SHP77 treated with DMSO at 0.1 percent for 48 hours (cell line): ENCODE measurements at places on chromosomes 1 and 21.
A peak's percentile ranks its signal among the peaks of the same experiment; 100 is the strongest.

- peak; percentile 82 for DNase-seq
Measured at GRCh38 chr1:223683586-223684487, 18.3 kb upstream of the CAPN8 start.

DNA sequence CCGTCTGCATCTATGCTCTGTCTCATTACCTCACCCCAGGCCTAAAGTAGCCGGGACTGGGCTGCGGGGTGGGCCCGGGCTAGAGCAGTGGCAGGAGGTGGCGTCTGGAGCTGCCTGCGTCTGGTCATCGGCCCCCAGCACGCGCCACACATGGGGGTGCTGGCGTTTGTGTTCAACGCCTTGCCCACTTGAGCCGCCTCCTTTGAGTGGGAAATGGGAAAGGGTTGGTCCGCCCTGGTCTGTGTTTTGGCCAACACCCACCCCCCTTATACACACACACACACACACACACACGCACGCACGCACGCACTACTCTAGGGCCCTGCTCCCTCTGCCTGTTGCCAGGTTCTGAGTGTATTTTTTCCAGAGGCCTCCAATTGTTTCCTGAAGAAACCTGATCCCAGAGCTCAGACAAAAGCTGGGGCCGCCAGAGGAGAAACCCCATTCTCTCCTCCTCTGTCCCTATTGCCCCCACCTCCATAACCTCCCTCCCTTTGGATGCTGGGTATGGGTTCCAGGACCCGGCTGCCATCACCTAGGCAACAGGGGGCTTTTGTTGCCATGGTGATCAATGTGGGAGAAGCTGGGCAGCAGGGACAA is 10.1 kb downstream of the VANGL2 start:
- no peak for DNase-seq

DNA sequence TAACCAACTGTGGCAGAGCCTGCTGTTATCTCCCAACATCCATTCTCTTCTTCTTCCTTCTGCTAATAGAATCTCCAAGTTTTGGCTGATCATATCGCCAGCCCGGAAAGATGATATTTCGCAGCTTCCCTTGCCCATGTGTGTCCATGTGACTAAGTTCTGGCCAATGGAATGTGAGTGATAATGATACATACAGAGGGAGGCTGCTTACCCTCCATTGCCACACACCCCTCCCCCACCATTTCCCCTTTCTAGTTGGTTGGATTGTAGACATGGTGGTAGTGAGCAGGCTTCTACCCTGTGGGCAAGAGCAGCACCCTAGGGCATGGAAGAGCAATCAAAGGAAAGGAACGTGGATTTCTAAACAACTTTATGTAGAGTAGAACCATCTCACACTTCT is 48.8 kb downstream of the SLC9C2 start:
- no peak for DNase-seq

GRCh38 chr1:109630898-109631512 is 11.4 kb downstream of the AMPD2 start:
- no peak for DNase-seq

DNA sequence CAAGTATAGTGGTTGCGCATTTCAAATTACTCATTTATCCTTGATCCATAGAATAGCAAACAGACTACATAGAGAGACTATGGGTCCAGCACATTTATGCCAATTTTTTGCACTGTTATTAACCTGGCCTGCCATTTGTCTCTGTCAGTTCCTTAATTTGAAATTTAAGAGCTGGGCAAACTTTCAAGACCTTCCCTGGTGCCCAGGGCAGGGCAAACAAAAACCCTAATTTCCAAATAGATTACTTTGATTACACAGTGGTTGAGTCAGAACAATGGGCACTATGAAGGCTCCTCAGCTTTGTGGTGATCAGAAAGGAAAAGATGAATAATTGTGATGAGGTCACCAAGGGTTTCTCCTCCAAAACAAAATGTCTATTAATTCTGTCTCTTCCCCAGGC is 80.6 kb downstream of the TNFSF18 start:
- no peak for DNase-seq

DNA sequence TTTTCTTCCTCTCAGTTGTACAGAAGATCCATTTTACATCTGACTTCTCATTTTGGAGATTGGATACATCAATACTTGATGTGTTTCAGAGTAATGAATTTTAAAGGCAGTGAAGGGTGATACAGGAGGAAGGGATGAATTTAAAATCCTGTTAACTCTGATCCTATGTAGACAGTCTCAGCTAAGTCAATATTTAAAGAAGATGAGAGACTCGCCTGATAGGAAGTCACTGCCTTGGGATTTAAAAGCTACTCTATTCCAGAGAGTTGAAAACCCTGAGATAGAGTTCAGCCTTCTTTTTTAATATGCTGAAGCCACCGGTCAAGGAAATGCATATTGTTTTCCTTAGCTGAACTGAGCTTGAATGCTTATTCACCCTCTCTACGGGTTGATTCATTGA is 42.7 kb downstream of the HUNK start:
- no peak for DNase-seq

DNA sequence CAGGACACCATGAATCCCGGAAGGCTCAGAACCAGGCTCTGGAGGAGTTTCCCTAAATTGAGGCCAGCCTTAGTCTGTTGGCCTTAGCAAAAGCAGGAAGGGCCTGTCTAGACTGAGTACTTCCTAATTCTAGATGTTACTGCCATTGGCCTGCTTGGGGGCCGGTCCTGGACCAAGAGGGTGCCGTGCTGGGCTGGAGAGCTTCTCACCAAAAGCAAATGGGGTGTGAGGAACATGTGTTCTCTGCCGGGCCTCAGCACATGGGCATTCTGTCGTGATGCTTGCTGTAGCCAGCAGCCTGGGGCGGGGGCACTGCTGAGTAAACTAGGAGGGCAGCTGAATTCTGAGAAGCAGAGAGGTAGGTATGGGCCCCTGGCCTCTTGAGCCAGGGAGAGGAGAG is 35.7 kb upstream of the MAN1C1 start:
- no peak for DNase-seq

- DNase-seq, result no peak
Measured at GRCh38 chr1:217982331-217983050, 302.6 kb upstream of the RRP15 start.

- peak; percentile 70 for DNase-seq
Measured at GRCh38 chr1:67561704-67562113, 123.3 kb upstream of the GADD45A start.

- DNase-seq, result no peak
Measured at GRCh38 chr1:233614743-233615521, 1.0 kb downstream of the KCNK1 start.

GRCh38 chr21:35428489-35428888 is 379.4 kb upstream of the RUNX1 start:
- DNase-seq, result no peak

DNA sequence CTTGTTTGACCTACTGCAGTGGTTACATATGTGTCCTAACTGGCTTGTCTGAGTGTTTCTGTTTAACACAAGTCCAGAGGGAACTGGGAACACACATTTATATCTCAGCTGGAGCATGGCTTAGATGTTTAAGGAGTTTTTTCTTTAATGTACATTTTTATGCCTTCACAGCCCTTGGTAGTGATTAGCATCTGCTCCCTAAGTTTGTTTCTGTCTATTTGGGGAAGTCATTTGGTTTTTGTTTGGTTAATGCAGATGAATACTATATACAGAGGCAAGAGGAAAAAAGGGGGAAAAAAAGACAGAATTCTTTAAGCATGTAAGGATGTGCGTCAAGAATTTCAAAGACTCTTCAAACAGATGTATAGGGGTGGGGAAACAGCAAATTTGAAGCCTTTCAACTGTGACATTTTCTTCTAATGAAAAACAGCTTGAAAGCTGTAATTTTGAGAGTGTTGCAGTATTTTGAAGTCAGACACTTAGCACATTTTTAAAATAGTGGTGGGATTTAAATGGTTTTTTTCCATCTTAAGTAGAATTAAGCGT is 15.4 kb downstream of the MACO1 start:
- no peak for DNase-seq

GRCh38 chr1:168960595-168960994 is 145.9 kb upstream of the ATP1B1 start:
- DNase-seq, result no peak

DNA sequence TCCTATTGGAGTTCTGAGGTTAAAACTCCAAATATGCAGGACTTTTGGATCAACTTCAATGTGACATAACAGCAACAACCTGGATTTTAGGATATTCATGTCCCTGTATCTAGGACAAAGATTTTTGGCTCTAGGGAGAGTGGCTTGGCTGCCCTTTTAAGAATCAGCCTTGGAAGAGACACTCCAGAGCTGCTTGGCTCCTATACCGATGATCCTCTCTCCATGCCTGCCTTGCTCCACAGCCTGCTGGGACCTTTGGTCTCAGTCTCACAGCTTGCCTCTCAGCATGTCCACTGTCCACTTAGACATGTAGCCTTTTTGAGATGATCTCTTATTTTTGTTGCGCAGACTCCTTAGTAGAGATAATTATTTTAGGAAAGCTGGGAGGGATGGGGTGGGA is 4.5 kb upstream of the FCMR start:
- no peak for DNase-seq

GRCh38 chr1:202662081-202662480 is 48.2 kb downstream of the SYT2 start:
- DNase-seq, result no peak

DNA sequence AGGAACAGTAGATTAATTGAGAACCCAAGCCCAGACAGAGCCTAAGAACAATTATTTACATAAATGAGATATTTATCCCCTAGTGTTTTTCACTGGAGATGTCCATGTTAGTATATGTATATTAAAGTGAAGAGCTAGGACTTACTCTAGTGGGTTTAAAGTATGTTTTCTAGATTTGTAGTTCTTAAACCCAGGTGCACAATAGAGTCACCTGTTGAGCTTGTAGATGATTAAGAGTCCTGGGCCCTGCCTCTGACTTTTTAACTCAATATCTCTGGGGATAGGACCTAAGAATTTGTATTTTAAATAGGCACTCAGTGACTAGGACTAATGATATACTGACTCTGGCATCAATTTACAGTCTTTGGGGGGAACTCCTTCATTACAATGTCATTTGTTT is 112.8 kb downstream of the DNAH14 start:
- no peak for DNase-seq

DNA sequence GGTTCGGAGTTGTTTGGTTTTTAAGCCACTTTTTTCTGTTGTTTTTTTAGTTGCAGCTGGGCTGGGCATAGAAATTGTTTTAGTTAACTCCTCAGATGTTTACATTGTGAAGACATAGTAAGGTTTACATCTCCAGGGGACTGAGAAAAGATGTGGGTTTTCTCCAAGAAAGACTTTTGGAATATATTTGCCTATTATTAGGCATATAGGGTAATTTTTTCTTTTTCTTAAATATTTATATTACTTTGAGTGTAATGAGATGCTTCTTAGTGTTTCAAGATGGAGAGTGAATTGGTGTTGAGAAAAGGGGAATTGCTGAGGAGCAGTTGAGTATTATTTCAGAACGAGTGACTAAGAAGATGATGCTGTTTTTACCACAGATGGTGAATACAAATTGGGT is 26.6 kb upstream of the PIGK start:
- no peak for DNase-seq

DNA sequence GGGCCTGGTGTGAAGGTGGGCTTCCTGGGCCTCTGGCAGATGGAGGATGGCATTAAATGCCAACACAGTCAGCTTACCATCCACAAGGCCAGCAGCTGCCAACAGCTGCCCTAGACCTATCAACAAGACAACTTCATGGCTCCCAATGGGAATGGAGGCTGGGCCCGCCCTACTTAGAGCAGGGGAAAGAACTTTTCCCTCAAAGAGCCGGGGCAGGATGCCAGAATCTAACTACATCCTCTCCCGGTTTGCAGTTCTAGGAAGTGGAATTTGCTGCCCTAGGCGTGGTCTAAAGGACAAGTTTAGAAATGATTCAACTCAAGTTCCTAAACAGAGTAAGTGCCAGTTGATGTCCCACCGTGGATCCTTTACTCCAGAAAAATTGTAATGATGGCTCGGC is 13.1 kb downstream of the ICMT start:
- no peak for DNase-seq

GRCh38 chr21:45542242-45542666 is at the start of gene SLC19A1:
Gene SLC19A1, minus strand, starts transcription at chr21:45542440. Its CDS starts 4,481 bp downstream, at chr21:45537959.
- DNase-seq, result no peak

GRCh38 chr1:7187112-7187493 is 401.8 kb downstream of the CAMTA1 start:
- no peak for DNase-seq

- no peak for DNase-seq
Measured at GRCh38 chr1:100750005-100750885, 30.7 kb downstream of the VCAM1 start.

GRCh38 chr1:51960262-51960661 is 30.2 kb downstream of the RAB3B start:
- no peak for DNase-seq

GRCh38 chr1:225876900-225877510 is 5.2 kb downstream of the TMEM63A start:
- DNase-seq, result no peak

GRCh38 chr1:156885314-156885713 is 8.2 kb upstream of the PEAR1 start:
- no peak for DNase-seq

DNA sequence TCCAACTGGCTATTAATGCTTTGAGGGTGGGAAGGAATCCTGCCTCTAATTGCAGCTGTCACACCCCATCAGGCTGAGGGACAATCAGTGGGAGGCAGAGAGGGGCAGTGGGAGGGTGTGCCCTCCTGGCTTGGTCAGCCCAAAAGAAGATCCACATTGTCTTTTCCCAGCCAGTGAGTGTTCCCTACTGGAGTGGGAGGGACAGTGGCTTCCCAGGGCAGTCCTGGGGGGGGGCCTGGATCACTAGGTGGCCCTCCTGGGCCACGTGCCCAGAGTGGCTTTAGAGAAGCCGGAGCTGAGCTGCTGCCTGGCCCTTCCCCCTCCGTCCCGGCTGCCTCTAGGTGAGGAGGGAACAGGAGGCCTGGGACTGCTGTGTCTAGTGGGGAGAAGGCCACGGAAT is 14.0 kb downstream of the INKA2 start:
- DNase-seq, result no peak

DNA sequence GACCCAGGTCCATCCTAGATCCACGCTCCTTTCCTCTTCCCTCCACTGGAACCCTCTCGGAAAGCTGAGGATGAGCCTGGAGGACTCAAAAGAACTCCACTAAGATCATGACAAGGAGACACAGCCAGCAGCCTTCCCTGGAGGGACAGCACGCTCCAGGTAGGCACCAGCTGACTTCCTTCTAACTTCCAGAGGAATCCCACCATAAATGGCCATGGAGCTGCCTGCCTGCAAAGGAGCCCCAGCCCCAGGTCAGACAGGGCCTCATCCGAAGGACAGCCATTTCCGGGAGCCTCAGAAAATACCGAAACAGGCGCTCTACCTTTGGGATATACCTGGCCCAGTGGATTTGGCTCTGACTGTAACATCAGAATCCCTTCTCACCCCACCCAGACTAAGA is 4.1 kb downstream of the SH3BP5L start:
- no peak for DNase-seq

- peak; percentile 72 for DNase-seq
Measured at GRCh38 chr1:25676488-25676887, 59.9 kb downstream of the MAN1C1 start.

- DNase-seq, result no peak
Measured at GRCh38 chr1:151061704-151062103, 1.5 kb downstream of the MLLT11 start.

GRCh38 chr1:91949356-91949699 is at the start of gene BRDT:
Gene BRDT, plus strand, starts transcription at chr1:91949401. Its CDS starts 13,354 bp downstream, at chr1:91962755.
- no peak for DNase-seq
